RPMI7951 (cell line): ENCODE measurements at places on chromosomes 1 and 21. TPM values are rescaled to one million over a fixed set of nuclear protein-coding genes. Genes with fewer than 3 reads are reported as not detected.
A peak's percentile ranks its signal among the peaks of the same experiment; 100 is the strongest.

DNA sequence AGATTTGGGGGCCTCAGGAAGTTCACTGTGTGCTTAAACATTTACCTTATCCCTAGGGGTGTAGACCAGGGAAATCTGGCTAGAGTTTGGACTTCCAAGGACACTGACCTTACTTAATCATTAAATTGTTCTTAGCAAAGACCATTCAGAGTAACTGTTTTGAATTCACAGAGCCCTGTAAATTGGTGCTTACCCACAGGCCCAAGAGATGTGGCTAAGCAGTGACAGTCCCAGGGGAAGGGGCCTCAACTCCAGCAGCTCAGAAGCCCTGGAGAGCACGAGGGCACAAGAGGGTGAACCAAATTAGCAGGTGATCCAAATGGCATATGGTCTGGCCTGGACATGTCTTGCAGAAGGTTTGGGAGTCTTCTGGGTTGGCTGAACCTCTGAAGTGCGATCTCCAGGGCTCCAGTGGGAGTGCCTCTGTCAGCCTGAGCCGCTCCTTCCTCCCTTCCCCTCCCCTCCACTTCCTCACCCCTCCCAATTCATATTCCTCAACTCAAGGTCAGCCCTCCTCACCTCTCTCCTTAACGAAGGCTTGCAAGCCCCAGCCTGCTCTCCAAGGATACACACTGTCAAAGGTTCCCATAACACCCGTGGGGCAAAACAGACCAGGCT lies 4.3 kb downstream of the PAQR7 start:
- DNase-seq = no peak

The DIRAS3 gene
- not detected in 2 replicates for total RNA-seq

The LDLRAD1 gene
- total RNA-seq = not detected in 2 replicates

DNA sequence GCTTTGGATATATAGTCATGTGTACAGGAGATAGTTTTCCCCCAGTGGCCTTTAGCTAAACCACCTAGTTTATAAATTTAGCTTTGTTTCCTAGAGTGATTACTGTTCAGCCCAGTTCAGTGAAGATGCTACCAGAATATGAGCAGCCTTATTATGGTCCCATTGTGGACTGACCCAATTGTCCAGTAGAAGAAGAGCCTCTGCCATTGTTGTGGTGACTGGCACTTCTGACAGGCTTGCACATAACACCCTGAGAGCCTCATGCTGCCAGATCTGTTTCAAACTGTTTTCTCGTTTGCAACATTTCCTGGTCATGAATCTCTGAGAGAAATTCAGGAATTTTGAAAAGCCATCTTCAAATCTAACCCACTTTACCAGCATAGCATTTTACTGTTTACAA lies 20.6 kb downstream of the KPNA6 start:
- DNase-seq = no peak

- peak; percentile 10 for DNase-seq
Observed at GRCh38 chr1:172537827-172538391, 5.0 kb downstream of the SUCO start.

DNA sequence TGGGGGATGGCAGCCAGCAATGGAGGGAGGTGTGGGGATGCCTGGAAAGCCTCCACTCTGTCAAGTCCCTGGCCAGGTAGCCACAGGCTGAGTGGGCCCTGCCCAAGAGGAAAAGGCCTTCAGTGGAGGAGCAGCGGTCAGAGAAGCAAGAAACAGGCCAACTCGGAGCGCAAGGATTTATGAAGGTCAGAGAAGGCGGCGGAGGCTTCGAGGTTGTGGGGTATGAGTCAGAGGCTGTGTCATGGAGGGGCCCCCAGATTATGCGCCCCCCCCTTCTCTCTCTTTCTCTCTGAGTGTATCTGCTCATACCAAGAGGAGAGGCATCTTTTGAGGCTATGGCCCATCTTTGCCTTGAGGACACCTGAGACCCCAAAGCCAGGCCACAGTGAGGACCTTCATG lies 99.5 kb downstream of the CASZ1 start:
- DNase-seq = peak; percentile 25

DNA sequence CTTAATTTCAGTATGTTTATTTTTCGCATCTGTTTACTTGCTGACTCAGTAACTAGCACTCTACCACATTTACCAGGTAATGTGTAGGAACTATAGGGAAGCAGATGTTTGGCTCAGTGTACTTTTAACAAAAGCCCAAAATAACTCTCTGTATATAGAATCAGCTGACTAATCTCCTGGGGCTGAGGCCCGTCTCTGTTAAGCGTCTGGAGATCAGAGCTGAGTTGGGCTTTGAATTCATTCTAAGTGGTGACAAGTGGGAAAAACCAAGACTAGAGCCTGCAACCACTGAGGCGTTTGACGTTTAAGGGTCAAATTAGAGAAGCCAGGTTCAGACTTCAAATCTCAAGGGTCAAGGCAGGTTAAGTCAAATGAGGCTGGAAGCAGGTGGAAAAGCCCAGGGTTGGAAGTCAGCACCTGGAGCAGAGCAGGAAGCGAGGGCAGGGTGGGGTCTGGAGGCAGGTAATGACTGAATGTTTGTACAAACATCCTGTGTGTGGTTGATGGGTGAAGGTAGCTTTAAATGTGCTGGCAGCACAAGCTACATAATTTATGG lies 56.8 kb upstream of the LYST start:
- DNase-seq = peak; percentile 61

The UBE2G2 gene
- 40.2 and 40.7 TPM in 2 replicates for total RNA-seq

The AIDA gene
- total RNA-seq = 37.0 and 44.3 TPM in 2 replicates

- no peak for DNase-seq
Observed at GRCh38 chr1:153801786-153802697, 26.8 kb downstream of the SLC27A3 start.

GRCh38 chr1:166485620-166486019 lies 318.8 kb upstream of the FAM78B start:
- no peak for DNase-seq

The ARHGEF19 gene
- total RNA-seq = 8.3 and 10.7 TPM in 2 replicates

- peak; percentile 26 for DNase-seq
Observed at GRCh38 chr1:224763126-224763775, 147.1 kb downstream of the CNIH3 start.

The BMP8A gene
- not detected in 2 replicates for total RNA-seq

GRCh38 chr1:9689011-9689706 lies 37.6 kb downstream of the PIK3CD start:
- DNase-seq = peak; percentile 77

The OR2M7 gene
- not detected in 2 replicates for total RNA-seq

The EDN2 gene
- total RNA-seq = not detected in 2 replicates

The WNT9A gene
- 9.5 and 14.0 TPM in 2 replicates for total RNA-seq

DNA sequence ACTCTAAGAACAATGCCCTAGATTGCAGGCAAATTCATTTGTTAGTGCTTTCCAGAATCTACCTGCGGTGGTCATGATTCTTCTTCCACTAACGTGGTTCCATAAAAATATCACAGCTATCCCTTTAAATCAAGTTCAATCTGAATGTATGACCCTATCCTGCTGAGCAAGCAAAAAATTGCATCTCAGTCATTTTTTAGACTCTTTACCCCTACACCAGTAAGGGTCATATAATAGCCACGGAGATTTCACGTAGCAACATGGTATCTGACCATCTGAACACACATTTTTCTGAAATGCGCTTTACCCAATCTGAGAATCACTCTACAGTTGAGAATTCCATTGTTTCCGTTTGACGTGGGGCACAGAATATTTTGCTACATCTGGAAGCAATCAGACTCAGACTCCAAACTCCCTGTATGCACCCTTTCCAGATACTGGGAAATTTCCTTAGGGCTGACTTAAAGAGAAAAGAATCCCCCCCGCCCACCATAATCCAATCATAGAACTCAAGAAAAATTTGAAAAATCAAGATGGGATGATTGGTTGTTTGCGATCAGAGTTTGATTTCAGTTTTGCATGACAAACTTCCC lies 699.2 kb upstream of the ZP4 start:
- DNase-seq = peak; percentile 91

DNA sequence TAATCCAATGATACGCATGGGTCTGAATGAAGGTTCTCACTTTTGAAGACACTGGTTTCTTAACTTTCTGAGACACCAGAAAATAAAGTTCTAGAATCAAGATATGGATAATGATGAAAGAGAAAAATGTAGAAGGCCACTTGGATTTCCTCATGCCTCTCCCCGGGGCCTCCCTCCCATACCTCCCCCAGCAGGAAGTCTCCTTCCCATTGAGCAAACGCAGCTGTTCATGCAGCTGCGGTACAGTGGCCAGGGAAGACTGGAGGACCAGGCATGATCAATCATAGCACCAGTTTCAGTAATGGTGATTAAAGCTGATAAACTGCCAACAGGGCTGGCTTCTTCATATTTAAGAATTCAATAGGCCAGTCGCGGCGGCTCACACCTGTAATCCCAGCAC lies 10.9 kb upstream of the UBR4 start:
- no peak for DNase-seq

GRCh38 chr1:2335721-2336455 lies 55.5 kb downstream of the MORN1 start:
- no peak for DNase-seq

DNA sequence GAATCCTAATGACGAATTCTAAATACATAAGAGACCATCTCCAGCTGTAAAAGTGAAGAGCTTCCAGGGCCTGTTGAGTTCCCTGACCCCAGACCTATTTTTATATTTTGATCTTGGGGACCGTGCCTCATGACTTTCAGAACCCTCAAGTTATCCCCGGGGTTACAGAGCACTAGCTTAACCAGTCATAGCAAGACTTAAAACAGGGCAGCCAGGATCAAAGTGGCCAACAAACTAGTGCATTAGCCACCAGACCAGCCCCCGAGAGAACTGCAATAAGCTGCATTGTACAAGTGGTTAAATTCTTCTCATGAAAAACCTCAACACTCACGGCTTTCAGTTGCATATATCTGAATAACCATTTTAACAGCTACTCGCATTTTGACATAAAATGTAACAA lies 183.0 kb downstream of the BARHL2 start:
- DNase-seq = no peak

DNA sequence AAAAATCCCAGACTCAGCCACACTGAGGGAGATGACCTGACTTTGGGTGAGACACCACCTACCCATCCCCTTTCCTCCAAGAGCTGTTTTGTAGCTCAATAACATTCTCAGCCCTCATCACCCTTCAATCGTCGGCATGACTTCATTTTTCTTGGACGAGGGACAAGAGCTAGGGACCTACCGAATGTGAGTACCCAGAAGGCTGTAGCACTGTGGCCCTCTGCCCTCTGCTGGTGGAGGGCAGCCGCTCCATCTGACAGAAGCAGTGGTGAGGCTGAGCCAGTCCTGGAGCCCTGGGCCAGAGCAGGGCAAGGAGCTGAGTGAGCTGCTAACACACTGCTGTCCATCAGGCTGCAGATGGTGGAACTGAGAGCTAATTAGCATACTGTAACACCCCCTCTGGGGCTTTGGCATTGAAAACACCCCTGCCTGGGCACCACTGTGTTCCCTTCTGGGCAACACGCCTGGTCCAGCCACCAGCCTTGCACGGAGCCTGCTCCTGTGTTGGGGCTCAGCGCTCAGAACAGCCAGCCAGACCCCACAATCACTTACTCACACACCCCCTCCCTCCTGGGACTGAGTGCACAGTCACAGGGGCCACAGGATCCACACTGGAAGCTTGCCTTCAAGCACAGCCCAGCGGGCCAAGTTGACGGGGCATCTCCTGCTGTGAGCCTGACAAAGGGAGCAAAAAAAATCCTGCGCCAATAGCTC lies 18.3 kb upstream of the ALPL start:
- peak; percentile 57 for DNase-seq

DNA sequence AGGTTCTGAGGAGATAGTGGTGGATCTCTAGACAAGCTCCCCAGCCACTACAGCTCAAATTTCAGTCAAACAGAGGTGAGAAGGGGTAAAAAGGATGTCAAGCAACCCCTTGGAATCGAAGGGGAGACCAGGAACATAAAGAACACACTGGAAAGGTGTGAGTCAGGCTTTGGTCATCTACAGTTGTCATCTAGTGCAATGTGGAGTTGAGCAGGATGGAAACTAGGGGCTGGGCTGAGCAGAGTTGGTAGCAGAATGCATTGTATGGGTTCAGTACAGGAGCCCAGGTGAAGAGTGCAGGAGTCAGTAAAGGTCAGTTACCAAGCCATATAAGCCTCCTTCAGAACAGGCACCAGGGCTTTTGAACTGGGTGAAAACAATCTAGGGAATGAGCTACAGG lies 52.7 kb upstream of the VAV3 start:
- DNase-seq = peak; percentile 30

The ELAVL4 gene
- not detected in 2 replicates for total RNA-seq

DNA sequence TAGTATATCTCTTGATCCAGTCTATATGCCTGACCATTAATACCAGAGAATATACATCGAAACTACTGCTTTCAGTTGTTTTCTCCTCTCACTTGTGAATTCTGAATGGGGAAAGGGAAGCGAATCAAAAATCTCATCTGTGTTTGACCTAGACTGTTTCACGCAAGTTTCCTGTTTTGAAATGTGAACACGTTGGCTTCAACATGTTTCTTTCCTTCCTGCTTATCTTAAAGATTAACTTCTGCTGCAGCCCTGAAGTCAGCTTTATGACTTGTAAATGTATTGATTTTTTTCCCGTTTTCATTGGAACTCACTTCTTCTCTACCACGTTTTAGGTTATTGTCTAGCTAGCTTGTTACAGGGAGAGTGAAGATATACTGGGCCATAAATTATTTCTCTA lies 49.9 kb downstream of the SNX27 start:
- no peak for DNase-seq

- no peak for DNase-seq
Observed at GRCh38 chr21:43939443-43940328, 72.4 kb upstream of the TRAPPC10 start.

The LYPD8 gene
- 1.4 and 2.1 TPM in 2 replicates for total RNA-seq
